ENCODE measurements at places on chromosomes 2 and 18. TPM values are rescaled to one million over a fixed set of nuclear protein-coding genes. Genes with fewer than 3 reads are reported as not detected.

DNA sequence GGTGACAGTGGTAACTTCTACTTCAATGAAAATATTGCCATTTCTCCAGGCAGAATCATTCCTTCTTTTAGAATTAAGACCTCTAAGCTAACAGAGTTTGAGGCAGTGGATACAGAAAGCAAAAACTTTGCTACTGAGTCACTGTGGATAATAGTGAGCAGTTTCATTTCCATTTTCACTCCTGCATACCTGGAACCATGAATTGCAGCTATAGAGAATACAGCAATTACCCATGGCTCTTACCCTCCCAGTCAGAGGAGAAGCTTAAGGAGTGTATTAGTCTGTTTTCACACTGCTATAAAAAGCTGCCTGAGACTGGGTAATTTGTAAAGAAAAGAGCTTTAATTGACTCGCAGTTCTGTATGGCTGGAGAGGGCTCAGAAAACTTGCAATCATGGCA lies 531.4 kb upstream of the CNTNAP5 start:
- no peak for DNase-seq

DNA sequence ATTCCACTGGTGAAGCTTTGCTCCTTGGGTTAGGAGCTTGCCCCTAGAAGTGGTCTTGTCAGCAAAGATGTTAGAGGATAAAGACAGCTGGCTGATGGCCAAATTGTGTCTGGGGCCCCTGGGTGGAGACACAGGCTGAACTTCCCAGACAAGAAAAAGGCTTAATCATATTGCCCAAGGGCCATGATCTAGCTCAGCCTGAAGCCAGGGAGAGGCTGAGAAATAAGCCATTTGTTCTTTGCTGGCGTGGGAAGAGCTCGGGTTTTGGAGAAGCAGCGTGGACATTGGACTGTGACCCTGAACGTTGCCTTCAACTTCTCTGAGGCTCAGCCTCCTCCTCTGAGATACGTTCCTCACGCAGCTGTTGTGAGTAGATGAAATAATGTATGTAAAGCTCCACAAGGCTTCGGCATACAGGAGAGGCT lies 153.0 kb downstream of the ZFP36L2 start:
- DNase-seq: peak; percentile 36

- DNase-seq: peak; percentile 95
Measured at GRCh38 chr2:170739048-170739447, 23.9 kb downstream of the SP5 start.

DNA sequence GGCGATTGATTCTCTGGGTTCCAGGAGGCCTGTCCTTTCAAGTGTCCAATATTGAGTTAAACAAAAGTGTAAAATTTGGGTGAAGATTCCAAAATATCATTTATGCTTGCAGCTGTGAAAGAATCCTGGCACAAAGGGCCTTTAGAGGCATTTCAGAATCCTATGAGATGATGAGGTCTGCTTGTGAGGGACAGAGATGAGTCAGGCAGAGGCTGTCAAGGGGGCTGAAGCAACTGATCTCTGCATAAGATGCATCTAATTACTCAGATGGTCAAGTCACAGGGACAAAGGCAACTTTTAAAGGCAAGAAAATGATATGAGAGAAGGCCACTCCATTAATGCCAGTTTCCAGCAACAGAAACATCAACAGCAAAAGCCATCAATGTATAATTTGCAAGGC lies 78.8 kb downstream of the FHOD3 start:
- DNase-seq: peak; percentile 64

DNA sequence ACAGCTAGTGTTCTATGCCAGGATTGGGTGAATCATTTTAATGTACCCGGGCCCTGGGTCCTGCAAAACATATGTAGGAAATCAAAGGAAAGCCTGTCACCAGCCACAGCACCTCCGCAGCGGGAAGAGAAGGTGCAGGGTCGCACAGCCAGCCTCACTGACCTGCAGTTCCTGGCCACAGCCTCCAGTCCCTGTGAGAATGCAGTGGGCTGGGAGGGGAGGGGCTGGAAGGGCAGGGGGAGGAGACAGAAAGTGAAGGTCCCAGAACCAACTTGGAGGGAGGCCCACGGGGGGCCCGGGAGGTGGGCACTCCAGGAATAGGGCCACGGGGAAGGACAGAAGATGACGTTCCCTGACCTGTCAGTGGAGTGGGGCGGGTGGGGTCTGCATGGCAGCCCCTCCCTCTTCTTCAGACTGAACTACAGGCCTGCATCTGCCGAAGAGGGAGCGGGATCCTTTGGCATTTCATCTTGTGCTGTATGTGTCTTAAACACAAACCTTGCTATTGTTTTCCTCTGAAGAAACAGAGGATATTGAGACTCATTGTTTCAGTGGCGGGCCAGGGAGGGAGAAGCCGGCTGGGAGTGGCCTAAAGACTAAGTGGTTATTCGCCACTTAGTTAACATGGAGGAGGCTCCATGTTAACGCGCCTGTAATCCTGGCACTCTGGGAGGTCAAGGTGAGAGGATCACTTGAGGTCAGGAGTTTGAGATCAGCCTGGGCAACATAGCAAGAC lies 7.5 kb downstream of the MAL start:
- DNase-seq: no peak

DNA sequence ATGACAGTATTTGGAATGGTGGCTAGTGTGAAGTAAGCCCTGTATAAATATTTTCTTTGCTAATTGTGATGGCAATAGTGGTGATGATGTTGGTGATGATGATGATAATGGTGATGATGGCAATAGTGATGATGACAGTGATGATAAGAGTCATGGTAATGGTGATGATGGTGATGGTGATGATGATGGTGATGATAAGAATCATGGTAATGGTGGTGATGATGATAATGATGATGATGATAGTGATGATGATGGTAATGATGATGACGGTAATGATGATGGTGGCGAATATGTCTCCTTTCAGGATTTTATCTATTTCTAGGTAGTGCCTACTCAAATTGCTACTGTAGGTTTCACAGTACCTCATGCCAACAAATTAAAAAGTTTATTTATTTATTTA lies 205.4 kb downstream of the GALR1 start:
- DNase-seq: no peak

- DNase-seq: no peak
Measured at GRCh38 chr18:63271881-63272299, 47.7 kb downstream of the BCL2 start.

DNA sequence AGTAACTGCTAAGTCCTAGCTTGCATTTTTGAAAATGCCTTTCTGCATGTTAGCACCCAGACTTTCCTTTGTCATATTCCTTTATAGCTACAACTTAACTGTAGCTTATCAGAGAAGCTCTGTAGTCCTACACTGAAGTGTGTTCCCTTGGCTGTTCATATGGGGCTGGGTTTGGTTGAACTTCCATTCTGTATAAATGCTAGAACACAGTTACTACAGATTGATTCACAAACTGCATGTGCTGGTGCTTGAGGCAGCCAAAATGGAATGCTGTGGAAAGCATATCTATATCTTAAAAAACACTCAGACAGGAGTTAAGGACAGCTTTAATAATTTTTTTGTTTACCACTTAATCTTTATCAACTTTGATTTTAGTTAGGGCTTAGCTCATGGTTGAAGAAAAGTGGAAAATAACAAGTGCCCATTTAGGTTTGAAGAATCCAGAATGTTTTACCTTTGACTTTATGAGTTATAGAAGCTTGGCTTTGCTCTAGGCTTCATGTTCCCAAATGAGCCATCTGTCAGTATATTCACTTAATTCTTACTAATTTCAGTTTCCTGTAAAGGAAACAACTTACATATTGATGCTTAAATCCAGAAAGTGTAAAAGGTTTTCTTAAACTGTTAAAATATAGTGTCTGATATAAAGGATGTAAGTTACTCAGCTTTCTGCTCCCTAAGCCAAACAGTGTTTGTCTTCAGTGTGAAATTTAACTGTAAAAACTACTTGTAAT lies 148.9 kb downstream of the AGPS start:
- DNase-seq: no peak

GRCh38 chr2:134141598-134142340 lies 112.1 kb upstream of the MGAT5 start:
- DNase-seq: no peak

DNA sequence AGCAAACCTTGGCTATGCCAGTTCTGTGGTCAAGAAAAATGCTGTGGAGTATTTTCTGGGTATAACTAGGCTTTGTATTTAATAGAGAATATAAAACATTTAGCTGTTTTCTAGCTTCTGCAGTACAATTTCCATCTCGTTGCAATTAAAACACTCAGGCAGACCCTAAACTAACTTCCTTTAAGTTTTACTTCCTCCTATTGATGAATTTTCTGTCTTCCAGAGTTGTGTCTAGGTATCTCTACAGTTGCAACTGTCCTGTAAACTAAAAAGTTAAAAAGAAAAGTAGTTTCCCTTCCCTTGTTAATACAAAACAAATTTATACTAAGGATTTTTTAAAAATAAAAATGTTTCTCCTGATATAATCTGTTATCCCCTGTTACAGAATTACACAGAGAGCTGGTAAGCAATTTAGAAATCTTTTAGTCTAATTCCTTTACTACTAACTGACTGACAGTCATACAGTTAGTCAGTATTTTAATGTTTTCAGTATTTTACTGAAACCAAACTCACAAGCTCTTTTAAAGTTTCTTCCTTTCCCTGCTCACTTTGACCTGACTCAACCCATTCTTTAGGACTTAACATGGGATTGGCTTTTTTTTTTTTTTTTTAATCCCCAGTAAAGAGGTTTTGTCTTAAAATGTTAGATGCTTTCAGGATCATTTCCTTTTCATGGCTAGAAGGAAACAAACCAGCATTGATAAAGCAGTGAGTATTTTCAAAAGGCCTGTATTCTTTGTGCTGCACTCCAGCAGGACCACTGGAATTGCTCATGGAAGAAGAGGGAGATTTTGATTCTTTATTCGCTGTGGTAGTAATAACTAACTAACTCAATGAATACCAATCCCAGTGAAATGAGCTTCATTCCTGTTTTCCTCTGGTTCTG lies 22.9 kb downstream of the ITGAV start:
- no peak for DNase-seq

DNA sequence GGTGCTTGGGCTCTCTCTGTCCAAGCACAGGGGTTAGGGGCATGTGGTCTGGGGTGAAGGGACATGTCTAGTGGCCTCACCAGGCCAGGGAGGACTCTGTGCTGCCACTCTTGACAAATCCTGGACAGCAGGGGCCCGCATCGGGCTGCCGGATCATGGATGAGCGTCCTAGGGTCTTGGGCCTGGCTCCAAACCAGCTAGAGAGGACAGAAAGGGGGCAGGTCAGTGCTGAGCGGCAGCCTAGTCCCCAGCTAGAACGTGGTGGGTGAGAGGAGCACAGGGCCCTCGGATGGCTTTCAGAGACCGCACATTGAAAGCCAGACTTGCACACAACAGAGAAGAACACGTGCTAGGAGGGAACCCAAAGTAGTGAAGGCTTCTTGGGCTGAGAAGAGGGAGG lies 241.2 kb downstream of the ATAD2B start:
- no peak for DNase-seq

GRCh38 chr2:29587402-29588190 lies 333.8 kb downstream of the ALK start:
- DNase-seq: peak; percentile 15

GRCh38 chr2:208399201-208399600 lies 7.4 kb upstream of the PTH2R start:
- DNase-seq: no peak

GRCh38 chr2:78070693-78071092 lies 548.5 kb upstream of the LRRTM4 start:
- no peak for DNase-seq

DNA sequence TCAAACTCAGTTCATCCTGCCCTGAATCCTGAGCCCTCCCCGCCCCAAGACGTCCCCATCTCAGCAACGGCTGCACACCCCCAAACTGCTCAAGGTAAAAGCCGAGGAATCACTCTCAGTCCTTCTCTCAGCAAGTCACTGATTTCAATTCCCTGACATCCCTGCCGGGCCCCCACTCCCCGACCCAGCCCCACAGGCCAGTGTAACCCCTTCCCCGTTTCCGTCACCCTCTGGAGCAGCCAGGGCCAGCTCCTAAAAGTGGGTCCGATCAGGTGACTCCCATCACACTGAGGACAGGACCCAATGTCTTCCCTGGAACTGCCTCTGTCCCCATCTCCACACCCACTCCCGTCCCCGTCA lies 20.5 kb downstream of the SNORC start:
- no peak for DNase-seq

DNA sequence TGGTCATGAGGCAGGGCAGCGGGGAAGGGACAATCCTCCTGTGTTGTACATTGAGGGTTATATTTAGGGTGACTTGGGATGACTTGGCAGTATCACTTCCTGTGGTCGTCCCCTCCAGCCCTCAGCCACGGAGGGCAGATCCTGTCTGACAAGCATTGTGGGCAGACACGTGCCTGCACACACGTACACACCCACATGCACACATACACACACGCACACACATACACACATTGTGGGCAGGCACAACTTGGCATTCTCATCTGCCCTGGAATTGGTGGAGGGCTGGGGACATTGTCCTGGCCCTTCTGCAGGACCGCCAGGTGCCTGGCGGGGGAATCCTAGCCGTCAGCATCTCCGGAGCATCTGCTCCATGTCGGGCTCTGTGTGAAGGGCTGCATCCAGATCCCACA lies 47.6 kb downstream of the ODC1 start:
- no peak for DNase-seq

SPAG16 gene
- total RNA-seq: 16.9 TPM

INHA gene
- not detected for total RNA-seq

SPP2 gene
- not detected for total RNA-seq

C2orf81 gene
- under 0.01 TPM for total RNA-seq

ECEL1 gene
- total RNA-seq: not detected

DYNAP gene
- total RNA-seq: not detected

ABCB11 gene
- total RNA-seq: not detected

THOC1 gene
- 27.2 TPM for total RNA-seq

IMPA2 gene
- total RNA-seq: 5.4 TPM

M1AP gene
- total RNA-seq: not detected

All from IMR-90 (cell line).